ENCODE measurements at places on chromosomes 13 and 19.
A peak's percentile ranks its signal among the peaks of the same experiment; 100 is the strongest.

- no peak for DNase-seq
Observed at GRCh38 chr13:101916108-101916774, 463.8 kb downstream of the ITGBL1 start.

- DNase-seq = no peak
Observed at GRCh38 chr19:10442698-10443097, 22.4 kb downstream of the PDE4A start.

DNA sequence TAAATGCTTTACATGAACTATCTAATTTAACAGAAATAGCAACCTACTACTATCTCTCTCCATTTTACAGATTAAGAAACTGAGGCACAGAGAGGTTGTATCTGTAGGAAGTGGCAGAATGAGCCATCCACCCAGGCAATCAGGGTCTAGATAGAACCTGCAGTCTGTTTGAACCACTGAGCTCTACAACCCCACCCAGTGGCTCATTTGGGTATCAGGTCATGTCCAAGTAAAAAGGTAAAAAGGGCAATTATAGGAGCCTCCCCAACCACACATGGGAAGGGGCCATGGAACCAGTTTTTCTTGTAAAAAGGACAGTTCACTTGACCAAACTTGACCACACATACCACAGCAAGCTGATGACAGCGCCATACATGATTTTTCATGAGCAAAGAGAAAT lies 92.9 kb upstream of the SGCG start:
- DNase-seq = no peak

GRCh38 chr13:97757807-97758206 lies 195.7 kb upstream of the IPO5 start:
- DNase-seq = no peak

DNA sequence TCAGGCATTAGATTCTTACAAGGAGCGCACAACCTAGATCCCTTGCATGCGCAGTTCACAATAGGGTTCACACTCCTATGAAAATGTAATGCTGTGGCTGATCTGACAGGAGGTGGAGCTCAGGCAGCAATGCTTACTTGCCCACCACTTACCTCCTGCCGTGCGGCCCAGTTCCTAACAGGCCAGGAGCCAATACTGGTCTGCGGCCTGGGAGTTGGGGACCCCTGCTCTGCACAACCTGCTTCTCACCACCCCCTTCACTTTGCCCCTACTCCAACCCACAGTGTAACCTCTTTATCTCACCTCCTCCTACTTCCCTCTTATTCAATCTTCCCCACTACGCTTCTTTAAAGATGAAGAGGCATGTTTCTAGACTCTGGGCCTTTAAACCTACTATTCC lies 240.2 kb downstream of the RGCC start:
- DNase-seq = no peak

DNA sequence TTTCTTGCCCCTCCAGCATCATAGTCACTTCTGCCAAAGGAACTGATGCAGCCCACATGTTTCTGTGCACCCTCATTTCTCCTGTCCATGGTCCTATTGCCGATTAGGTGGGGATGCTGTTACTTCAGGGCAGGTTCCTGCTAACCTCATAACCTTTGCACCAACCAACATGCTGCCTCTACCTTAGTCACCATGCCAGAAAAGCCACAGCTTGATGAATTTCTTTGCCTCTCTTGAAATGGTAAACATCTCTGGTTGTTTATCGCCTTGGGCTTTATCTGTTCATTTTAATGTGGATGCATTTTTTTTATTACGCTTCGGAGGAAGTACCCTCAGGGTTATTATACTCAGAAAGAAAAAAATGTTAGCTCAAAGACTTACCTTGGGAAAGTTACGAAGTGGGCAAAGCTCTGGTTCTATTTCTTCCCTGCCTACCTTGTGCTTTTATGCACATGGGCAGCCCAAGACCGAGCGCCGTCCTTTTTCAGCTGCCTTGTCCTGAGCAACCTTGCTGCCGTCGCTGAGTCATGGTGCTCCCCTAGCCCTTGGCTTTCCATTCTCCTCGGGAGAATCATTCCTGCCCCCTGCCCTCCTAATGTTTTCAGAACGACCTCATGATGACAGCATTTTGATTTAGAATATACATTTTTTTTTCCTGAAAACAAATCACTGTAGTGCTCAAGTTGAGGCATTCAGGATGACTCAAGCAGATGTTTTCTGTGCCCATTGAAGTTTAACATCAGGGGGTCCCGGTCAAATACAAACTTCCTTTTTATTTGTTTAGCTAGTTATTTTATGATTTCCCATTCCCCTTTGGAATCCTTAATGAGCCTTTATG lies 280.0 kb downstream of the SHISA2 start:
- no peak for DNase-seq

DNA sequence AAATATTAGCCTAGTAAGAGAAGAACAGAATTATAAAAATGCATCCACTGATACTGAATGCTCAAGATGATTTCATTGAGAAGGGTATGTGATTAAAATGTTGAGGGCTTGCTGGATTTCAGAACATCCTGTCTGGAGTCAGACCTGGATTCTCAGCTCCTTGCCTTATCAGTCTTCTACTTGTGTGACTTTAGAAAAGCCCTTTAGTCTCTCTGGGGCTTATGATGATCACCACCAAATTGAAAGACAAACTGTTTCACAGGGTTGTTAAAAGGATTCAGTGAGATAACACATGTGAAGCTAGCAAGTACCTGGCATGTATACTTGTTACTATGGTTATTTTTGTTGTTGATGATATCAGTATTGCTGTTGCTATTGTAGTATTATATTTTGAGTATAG lies 118.4 kb downstream of the GPC6 start:
- DNase-seq = no peak

GRCh38 chr19:36638862-36639510 lies 27.7 kb downstream of the ZNF461 start:
- DNase-seq = no peak

GRCh38 chr13:66992183-66992582 lies 238.0 kb downstream of the PCDH9 start:
- no peak for DNase-seq

DNA sequence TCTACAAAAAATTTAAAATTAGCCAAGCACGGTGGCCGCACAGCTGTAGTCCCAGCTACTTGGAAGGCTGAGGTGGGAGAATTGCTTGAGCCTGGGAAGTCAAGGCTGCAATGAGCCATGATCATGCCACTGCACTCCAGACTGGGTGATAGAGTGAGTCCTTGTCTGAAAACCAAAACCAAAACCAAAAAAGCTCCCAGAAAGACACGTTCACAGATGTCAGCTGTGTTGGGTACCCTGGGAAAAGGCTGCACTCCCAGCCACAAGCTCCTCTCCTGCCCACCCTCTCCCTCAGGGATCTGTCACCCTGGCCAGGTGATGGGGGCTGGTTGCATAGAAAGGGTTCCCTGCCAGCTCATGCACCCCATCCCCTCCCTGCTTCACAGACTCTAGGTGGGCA lies 53.3 kb downstream of the RNF6 start:
- DNase-seq = no peak

DNA sequence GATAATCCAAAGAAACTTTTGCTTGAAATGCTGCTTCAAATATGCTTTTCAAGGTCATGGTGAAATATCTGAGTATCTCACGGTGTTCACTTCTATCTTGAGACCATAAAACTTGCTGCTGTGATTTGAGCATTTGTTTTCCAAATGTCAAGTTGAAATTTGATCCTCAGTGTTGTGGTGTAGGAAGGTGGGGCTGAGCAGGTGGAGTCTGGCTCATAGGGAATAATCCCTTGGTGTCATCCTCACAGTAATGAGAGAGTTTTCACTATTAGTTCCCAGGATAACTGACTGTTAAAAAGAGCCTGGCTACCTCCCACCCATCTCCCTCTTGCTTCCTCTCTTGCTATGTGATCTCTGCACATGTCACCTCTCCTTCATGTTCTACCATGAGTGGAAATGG lies 858.0 kb upstream of the SLITRK5 start:
- no peak for DNase-seq

- peak; percentile 71 for DNase-seq
Observed at GRCh38 chr19:34926685-34927375, at the start of gene ZNF30. Gene ZNF30 (plus strand): TSS chr19:34926903. CDS start chr19:34929948, 3,045 bp downstream.

DNA sequence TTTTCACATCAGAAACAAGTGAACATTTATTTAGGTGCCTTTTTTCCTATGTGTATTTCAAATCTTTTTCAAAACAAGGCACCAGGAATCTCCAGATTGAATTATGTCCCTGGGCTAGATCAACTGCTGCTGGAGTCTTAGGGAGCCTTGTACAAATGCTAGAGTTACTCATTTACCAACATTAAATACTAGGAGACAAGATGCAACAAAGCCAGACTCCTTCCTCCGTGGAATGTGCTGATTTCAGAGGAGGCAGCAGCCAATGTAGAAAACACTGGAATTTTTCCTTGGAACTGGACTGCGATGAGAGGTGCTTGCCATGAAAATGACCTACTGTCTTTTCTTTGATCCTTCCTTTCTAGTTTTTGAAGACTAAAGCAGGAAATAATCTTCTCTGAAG lies 1514.7 kb upstream of the MIR17HG start:
- DNase-seq = no peak

DNA sequence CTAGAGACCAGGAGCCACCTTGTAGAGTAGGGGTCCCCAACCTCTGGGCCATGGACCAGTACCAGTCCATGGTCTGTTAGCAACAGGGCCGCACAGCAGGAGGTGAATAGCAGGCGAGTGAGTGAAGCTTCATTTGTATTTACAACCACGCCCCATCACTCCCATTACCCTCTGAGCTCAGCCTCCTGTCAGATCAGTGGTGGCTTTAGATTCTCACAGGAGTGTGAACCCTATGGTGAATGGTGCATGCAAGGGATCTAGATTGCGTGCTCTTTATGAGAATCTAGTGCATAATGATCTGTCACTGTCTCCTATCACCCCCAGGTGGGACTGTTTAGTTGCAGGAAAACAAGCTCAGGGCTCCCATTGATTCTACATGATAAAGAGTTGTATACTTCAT lies 303.6 kb downstream of the KCNRG start:
- no peak for DNase-seq

- no peak for DNase-seq
Observed at GRCh38 chr13:66216728-66217127, 1013.4 kb downstream of the PCDH9 start.

DNA sequence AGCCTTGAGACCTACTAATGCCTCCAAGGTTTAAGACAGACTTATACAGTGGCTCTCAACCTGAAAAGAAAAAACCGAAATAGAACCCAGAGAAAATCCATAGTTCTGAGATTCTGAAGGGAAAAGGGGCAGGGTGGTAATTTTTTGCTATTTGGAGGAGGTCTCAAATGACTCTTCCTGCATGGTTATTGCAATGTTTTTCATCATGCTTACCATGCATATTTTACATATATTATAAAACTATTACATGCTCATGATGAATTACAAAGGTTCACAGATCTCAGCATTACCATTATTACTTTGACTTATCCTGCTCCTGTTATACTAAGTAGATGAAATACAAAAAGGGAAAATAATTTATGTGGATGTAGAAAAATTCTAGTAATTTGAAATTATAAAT lies 47.6 kb downstream of the N4BP2L2 start:
- DNase-seq = no peak

- no peak for DNase-seq
Observed at GRCh38 chr13:78060966-78061365, 142.3 kb upstream of the EDNRB start.

DNA sequence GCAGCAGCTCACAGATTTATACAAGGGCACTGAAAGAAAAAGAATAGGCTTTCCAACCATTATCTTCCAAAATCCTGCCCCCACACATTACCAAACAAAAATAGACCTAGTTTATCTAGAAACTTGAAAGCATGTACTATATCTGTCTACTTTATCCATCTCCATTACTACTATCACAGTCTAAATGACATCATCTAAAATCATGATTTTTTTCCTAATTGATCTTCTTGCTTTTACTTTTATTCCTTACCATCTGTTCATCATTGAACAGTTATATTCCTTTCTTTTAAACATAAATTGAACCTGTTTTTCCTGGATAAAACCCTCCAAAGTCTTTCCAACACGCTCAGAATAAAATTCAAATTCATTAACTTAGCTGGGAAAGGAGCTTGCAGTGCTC lies 414.7 kb downstream of the KCTD12 start:
- DNase-seq = no peak

Measured in activated naive CD4-positive, alpha-beta T cell (primary cell).